ENCODE measurements at places on chromosomes 13 and 19. TPM values are rescaled to one million over a fixed set of nuclear protein-coding genes. Genes with fewer than 3 reads are reported as not detected.

The ZNF808 gene
- 74.4 TPM for total RNA-seq

The SLC8A2 gene
- 16.1 TPM for total RNA-seq

The UNC13A gene
- total RNA-seq, result 18.1 TPM

The C2CD4C gene
- 3.8 TPM for total RNA-seq

The SHISA7 gene
- total RNA-seq, result 1.5 TPM

The VSTM1 gene
- total RNA-seq, result not detected
